ENCODE measurements at places on chromosomes 2 and 18.

DNA sequence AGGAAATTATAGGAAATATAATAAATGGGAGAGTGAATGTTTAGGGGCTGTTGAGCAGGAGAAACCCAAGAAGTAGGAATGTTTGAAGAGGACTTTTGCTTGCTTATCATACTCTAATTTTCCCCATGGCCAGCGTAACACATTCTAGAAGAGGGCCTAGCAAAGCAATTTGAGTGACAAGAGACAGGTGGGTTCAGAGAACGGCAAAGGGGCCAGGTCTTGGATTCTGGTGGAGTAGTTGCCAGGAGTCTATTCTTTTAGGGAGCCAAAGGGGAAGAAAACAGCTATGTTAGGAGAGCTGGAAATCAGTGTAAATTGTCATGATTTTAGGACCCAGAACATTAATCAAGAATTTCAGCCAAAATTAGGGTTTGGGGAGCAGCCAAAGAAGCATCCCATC, 96.5 kb downstream of the COL5A2 start:
- DNase-seq = no peak

DNA sequence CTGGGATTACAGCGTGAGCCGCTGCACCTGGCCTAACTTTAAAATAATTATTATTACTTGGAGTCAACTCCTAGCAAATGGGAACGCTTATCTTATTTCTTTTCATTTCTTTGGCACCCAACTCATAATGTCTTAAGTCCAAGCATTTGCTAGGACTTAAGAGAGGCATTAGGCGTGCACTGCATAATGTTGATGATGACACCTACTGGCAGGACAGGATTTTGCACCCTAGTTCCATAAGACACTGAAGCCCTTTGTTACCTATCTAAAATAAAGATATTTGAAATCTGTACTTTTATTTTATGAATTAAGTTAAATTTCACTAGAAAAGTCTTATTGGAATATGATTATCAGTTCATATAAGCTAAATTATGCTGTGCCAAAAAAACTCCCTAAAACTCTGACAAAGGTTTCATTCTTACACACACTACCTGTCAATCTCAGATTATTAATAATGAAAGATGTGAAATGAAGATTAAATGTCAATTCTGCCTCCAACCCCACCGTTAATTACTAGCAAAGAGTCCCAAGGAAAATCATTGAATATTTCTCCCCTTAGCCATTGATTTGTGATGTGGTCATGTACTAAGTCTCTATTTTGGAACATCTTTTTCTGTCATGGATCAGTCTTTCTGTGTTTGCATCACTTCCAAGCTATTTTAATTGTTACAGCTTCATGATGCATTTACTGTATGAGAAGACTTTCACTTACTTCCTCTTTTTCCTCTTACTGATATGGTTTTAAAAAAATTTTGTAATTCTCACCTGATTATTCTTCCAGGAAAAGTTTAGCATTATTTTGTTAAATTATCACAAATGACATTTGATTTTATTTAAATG, 12.7 kb upstream of the CDH2 start:
- DNase-seq = peak; percentile 4

DNA sequence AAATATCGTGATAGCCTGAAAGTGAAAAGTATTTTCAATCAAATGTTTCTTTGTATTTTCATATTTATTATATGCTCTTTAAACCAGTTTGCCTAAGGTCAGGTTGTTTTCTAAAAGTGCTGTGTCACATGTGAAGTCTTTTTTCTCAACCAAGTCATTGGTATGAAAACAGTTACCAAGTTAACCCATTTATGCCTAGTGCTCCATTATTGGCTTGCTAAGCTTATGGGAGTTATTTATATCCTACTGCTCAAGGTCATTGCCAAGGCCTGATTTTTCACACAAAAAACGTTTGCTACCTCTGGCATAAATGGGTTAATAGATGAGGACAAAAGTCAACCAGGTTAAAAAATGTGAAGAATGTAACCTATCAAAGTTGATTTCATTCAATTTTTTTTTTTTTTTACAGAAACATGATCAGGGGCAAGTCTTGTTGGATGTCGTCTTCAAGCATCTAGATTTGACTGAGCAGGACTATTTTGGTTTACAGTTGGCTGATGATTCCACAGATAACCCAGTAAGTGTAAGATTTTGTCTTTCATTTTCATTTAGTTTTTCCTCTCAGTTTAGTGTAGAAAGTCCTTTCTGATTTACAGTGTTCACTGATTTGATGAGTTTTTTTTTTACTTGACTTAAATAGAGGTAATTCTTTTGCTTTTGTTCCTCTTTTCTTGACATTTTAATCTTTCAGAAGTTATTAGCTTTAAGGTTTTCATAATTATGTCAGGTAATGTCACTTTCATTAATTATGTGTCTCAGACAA, 102.6 kb downstream of the PTPN4 start:
- no peak for DNase-seq

GRCh38 chr2:18423636-18424035, 136.8 kb downstream of the RDH14 start:
- DNase-seq = no peak

DNA sequence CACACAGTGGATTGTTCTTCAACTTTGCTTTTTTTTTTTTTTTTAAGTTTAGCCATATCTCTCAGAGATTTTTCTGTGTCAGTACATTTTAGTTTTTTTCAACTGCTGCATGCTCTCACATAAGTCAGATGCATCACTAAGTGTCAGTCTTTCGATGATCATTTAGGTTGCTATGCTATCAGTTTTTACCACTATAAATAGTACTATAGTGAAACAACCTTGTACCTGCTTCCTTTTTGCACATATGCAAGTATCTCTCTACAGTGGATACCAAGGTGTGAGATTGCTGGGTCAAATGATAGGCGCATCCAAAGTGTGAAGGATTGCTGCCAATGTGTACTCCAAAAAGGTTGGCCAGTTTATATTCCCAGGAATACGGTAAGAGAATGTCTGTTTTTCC, 33.5 kb upstream of the MAP4K3 start:
- no peak for DNase-seq

GRCh38 chr2:189409131-189409530, 32.1 kb upstream of the WDR75 start:
- no peak for DNase-seq

DNA sequence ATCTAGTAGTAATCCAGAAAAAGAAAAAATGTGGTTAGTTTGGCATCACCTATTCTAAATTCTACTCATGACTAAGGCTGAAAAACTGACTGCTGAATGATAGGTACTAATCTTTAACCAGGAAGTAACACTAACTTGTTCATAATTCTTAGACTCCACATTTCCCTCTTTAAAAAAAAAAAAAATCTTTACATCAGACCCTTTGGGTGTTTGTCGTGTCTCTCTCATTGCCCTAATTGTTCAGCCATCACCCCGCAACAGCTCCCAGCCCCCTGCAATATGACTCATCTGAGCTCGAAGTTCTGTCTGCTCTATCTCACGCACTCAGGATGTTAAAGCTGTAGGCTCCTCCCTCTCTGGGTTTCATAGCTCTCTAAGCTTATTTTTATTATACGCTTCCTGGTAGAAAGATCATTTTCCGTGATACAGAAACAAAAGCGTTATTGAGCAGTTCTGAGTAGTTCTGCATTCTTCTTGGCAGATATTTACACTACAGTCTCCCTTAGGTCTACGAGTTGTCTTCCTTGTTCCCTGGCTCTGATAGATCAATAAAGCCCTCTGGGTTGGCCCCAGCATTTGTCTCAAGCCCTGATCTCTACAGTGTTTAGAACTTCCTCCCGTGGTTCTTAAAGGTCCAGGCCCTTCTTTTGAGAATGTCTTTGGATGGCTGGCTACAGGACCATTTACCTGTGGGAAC, 95.6 kb downstream of the TNFRSF11A start:
- DNase-seq = no peak

GRCh38 chr2:27844821-27845255, 45.3 kb downstream of the RBKS start:
- DNase-seq = peak; percentile 39

- DNase-seq = no peak
These were observed 44.0 kb downstream of the ITGB6 start for GRCh38 chr2:160156100-160156499.

GRCh38 chr2:13401312-13401711, 684.6 kb downstream of the TRIB2 start:
- DNase-seq = no peak

- DNase-seq = no peak
These were observed 58.5 kb downstream of the EPAS1 start for GRCh38 chr2:46355756-46356155.

DNA sequence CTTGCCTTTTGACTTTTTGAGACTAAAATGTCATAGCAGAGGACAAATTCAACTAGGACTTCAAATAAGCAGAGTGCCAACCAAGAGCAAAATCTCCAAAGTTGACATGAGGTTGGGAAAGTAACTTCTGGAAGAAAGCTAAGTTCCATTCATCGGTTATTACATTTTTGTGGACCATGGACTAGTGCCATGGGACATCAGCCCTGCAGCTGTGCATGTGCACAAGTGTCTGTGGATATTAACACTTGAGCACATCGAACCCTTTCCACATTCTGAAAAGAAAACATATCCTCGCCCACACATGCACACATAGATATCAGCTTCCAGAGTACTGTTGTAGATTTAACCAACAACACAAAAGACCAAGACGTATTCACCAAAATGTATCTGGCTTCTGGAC, 262.6 kb downstream of the NYAP2 start:
- no peak for DNase-seq

DNA sequence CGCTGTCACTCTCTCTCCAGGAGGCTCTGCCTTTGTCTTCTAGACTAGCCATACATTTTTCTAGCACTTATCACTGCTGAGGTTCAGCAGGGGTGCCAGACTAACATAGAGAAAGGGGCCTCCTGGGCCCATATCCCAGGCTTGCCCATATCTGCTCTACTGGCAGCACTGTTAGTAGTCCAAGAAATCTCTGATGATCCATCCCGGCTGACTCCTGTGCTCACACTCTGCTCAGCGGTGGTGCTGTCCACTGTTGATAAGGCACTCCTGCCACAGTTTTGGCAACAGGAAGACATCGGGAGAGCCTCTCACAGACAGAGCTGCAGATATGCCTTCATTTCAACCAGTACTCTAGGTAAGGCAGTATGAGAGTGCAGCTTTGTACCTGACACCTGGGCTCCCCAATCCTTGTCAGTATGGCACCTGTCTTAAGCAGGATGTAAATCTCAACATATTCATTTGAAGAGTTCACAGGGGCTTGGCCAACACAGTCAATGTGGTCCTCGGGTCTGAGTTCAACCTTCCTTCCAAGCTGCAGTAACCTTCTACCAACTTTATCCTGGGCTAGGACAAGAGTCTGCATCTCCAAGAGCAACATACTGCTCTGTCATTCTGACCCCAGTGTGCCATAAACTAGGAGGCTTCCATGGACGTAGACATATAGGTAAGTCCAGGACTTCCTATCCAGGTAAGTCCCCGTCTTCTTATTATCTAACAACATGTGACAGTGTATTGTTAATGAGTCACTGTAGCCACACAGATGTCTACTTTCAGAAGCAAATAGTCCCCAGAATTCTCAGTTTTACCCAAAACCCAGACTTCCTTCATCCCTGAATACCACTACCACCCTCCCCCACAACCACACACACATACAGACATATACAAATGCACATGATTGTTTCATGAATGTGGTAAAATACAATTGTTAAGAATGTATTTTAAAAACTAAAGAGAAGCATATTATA, 16.2 kb downstream of the KLF7 start:
- DNase-seq = no peak

- no peak for DNase-seq
These were observed 68.3 kb upstream of the IL1R1 start for GRCh38 chr2:102074152-102074783.

GRCh38 chr2:6580982-6581381, 284.7 kb downstream of the CMPK2 start:
- no peak for DNase-seq

DNA sequence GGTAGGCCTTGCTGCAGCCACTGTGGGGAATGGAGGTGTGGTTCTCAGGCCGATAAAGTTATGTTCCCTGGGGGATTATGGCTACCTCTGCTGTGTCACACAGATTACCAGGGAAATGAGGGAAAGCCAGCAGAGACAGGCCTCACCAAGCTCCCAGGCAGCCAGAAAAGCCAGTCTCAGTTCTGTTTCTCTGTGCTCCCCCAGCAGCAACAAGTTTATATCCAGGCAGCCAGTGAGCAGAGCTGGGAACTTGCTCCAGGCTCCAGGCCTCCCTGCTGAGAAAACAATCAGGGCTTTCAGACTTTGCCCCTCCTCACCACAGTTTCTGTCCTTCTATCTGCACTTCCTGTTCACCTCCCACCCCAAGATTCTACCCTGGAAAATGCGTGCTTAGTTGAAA, 596.6 kb upstream of the GYPC start:
- DNase-seq = no peak

- no peak for DNase-seq
These were observed 959 bp upstream of the TUBA4B start for GRCh38 chr2:219252084-219252483.

GRCh38 chr2:239927424-239927981, 97.6 kb downstream of the NDUFA10 start:
- no peak for DNase-seq

GRCh38 chr2:162022290-162022945, 51.6 kb downstream of the DPP4 start:
- DNase-seq = no peak

- DNase-seq = no peak
These were observed 522.3 kb upstream of the MYT1L start for GRCh38 chr2:2853346-2853745.

GRCh38 chr18:31649978-31650719, 34.2 kb downstream of the B4GALT6 start:
- no peak for DNase-seq

DNA sequence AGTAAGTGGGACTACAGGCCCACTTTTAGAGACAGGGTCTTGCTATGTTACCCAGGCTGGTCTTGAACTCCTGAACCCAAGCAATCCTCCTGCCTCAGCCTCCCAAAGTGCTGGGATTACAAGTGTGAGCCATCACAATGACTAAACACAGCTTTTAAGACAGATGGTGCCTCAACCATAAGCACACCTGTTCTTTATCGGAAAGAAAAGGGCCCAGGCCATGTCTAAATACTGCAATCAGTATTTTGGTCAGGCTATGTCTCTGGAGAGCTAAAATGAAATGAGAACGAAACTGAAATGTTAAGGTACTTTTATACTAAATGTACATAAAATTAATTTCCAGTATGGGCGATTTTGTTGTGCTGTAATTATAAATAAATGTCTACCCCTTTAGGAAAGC, 69.5 kb upstream of the SPTBN1 start:
- no peak for DNase-seq

GRCh38 chr2:36059691-36060090, 295.9 kb upstream of the CRIM1 start:
- DNase-seq = no peak

Measured in NCI-H1694 treated with DMSO at 0.1 percent for 48 hours (cell line).